A549 treated with AZD2906 at 1 μM for 4 hours (cell line): ENCODE measurements at places on chromosomes 2 and 18. TPM values are rescaled to one million over a fixed set of nuclear protein-coding genes. Genes with fewer than 3 reads are reported as not detected.

LRRC30 gene
- total RNA-seq = not detected in 5 replicates

DSC3 gene
- total RNA-seq = 1.00 to 1.9 TPM (median 1.2 TPM) in 5 replicates

RGPD4 gene
- 0.03 to 0.07 TPM (median 0.05 TPM) in 4 of 5 replicates, not detected in the other for total RNA-seq

LIMS2 gene
- 5.8 to 10.2 TPM (median 7.8 TPM) in 5 replicates for total RNA-seq

MATN3 gene
- total RNA-seq = 10.9 to 19.1 TPM (median 16.2 TPM) in 5 replicates

REEP1 gene
- total RNA-seq = 0.92 to 1.1 TPM (median 1.0 TPM) in 5 replicates

UGT1A4 gene
- total RNA-seq = 0.06 to 0.11 TPM (median 0.06 TPM) in 3 of 5 replicates, not detected in the others

PLB1 gene
- total RNA-seq = 1.6 to 2.4 TPM (median 1.9 TPM) in 5 replicates

ANKRD30B gene
- total RNA-seq = not detected in 5 replicates

CD207 gene
- total RNA-seq = not detected in 5 replicates

RGPD3 gene
- total RNA-seq = 0.07 to 0.18 TPM (median 0.16 TPM) in 5 replicates

PCBP1 gene
- total RNA-seq = 371 to 434 TPM (median 410 TPM) in 5 replicates

FAM210A gene
- 22.4 to 24.1 TPM (median 22.8 TPM) in 5 replicates for total RNA-seq

SMC6 gene
- 21.9 to 36.6 TPM (median 28.2 TPM) in 5 replicates for total RNA-seq

TP53I3 gene
- 277 to 312 TPM (median 280 TPM) in 5 replicates for total RNA-seq

GCG gene
- total RNA-seq = 0.05 TPM in 1 of 5 replicates, not detected in the others

G6PC2 gene
- total RNA-seq = not detected in 5 replicates

SLC5A7 gene
- total RNA-seq = not detected in 5 replicates

PCARE gene
- not detected in 5 replicates for total RNA-seq

L3MBTL4 gene
- 0.02 to 0.05 TPM in 2 of 5 replicates, not detected in the others for total RNA-seq

SCYGR6 gene
- total RNA-seq = not detected in 5 replicates

KLHL14 gene
- not detected in 5 replicates for total RNA-seq

CTNNA2 gene
- 0.08 to 0.62 TPM (median 0.26 TPM) in 5 replicates for total RNA-seq

EML6 gene
- 1.3 to 1.5 TPM (median 1.4 TPM) in 5 replicates for total RNA-seq

IFT172 gene
- 7.7 to 8.7 TPM (median 8.3 TPM) in 5 replicates for total RNA-seq
